ENCODE measurements at places on chromosomes 5 and 9. TPM values are rescaled to one million over a fixed set of nuclear protein-coding genes. Genes with fewer than 3 reads are reported as not detected.

Gene CARTPT
- not detected for total RNA-seq

Gene PCDH12
- total RNA-seq: 18.9 TPM

Gene SYNPO
- total RNA-seq: 18.8 TPM

Gene SGCD
- 8.2 TPM for total RNA-seq

Gene TSSK1B
- not detected for total RNA-seq

Gene HMCN2
- 0.19 TPM for total RNA-seq

Gene ZNF883
- not detected for total RNA-seq

Gene TMEM174
- total RNA-seq: not detected

Gene NMUR2
- total RNA-seq: not detected
